ENCODE measurements at places on chromosomes 1 and 21. TPM values are rescaled to one million over a fixed set of nuclear protein-coding genes. Genes with fewer than 3 reads are reported as not detected.

- peak; percentile 48 for DNase-seq
Observed at GRCh38 chr1:156750191-156750672, 1.2 kb downstream of the HDGF start.

DNA sequence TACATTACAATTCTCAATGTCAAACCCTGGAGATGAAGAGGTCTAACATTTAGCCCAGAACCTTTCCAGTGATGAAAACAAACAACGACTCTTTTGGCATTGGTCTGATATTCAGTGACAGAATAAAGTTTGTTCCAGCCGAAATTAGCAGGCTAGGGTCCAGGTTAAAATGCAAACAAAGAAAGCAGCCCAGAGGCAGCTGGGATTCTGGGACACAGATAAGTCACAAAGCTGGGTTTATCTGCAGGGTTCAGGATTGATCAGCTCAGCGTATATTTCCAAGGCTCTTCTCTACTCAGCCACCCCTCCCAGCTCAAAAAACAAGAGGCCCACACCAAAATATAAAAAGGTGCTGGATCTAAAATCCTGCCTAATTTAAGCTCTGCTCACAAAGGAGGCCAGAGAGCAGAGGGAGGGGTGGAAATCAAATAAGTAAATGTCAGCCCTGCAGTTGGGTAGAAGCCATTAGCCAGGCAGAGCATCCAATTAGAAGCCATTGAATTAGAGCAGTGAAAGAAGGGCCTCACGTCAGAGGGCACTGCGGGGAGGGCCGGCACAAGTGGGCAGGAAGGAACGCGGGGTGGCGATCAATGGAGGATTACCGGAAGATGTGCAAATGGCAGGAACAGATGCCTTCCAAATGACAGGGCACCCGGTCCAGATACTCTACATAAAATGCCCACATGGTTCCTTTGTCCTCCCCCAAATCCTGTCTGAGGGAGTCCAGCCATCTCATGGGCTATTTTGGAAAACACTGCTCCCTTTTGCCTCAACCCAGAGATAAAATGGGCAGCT, 3.2 kb upstream of the KLHDC8A start:
- DNase-seq, result no peak

- DNase-seq, result no peak
Observed at GRCh38 chr1:63888984-63889383, 115.2 kb downstream of the ROR1 start.

GRCh38 chr1:5428351-5428750, 563.9 kb downstream of the NPHP4 start:
- no peak for DNase-seq

The OR11L1 gene
- total RNA-seq, result not detected

The TRIM58 gene
- total RNA-seq, result 9.5 TPM

The TCHHL1 gene
- total RNA-seq, result not detected
